ENCODE measurements at places on chromosomes 4 and X.
A peak's percentile ranks its signal among the peaks of the same experiment; 100 is the strongest.

- DNase-seq, result no peak
These were observed 176.9 kb upstream of the HS3ST1 start for GRCh38 chr4:11605597-11605996.

DNA sequence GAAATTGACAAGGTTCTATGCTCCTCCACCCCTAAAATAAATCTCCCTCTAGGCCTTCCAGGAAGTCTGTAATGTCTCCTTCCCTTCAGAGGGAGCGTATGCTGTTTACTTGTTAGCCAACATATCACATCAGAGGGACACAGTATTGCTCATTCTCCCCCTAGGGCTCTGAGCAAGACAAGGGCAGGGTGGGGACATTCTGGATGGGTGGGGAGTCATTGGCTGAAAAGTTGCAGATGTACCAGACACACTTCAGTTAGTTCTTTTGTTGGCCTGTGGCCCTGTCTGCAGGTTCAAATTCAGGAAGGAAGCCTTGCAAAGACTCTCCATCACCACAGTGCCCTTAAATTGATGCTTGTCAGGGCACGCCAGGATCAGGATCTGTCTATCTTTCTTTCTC, 106.3 kb upstream of the TEX13D start:
- DNase-seq, result peak; percentile 52

DNA sequence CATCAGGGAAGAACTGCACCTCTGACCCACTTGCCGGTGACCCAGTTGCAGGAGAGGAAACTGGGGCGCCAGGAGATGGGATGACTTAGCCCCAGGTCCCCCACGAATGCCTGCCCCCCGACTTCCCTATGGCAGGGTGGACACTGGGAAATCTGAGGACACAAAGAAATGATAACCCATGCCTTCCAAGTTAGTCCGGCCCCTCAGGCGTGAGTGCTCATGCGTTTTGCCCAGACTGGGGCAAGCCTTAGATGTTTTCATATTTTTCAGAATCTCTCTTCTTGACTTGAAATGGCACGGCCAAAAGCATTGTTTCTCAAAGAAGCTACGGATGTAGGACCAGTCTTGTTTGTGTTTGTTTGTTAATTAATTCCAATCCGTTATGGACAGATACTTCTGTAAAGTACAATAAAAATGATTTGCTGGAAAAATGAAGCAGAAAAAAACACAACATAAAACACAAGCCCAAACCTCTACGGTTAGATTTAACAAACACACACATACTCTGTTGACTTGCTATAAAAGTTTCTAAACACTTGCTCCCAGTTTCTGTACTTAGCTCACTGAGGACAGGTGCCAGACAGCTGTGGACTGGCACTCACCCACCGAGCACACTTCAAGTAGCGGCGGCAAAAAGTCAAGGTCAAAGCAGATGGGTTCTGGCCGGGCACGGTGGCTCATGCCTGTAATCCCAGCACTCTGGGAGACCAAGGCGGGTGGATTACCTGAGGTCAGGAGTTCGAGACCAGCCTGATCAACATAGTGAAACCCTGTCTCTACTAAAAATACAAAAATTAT, 341.5 kb downstream of the BCOR start:
- no peak for DNase-seq

- DNase-seq, result no peak
These were observed 197.2 kb upstream of the ZFP42 start for GRCh38 chr4:187798385-187798784.
